Head of caudate nucleus (tissue), 42 donors: ENCODE measurements at places on chromosomes 2 and 18.

DNA sequence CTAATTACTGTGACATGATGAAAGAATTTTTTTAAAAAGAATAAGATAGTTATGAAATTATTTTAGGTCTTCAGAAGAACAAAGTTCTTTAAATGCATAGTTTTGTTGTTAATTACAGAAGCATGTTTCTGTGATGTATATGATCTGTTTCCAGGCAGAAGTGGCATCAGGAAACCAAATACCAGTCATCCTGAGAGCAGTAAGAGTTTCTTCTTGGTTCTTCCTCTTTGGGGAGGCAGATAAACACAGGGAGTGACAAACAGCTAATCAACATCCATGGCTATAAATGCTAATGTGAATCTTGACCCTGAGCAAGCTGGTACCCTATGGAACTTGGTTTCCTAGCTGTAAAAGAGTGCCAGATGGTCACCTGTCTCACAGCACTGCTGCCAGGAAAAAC is 29.2 kb downstream of the WIPF1 start:
- no peak for DNase-seq

- DNase-seq = no peak
Observed at GRCh38 chr2:13390676-13391075, 673.9 kb downstream of the TRIB2 start.

DNA sequence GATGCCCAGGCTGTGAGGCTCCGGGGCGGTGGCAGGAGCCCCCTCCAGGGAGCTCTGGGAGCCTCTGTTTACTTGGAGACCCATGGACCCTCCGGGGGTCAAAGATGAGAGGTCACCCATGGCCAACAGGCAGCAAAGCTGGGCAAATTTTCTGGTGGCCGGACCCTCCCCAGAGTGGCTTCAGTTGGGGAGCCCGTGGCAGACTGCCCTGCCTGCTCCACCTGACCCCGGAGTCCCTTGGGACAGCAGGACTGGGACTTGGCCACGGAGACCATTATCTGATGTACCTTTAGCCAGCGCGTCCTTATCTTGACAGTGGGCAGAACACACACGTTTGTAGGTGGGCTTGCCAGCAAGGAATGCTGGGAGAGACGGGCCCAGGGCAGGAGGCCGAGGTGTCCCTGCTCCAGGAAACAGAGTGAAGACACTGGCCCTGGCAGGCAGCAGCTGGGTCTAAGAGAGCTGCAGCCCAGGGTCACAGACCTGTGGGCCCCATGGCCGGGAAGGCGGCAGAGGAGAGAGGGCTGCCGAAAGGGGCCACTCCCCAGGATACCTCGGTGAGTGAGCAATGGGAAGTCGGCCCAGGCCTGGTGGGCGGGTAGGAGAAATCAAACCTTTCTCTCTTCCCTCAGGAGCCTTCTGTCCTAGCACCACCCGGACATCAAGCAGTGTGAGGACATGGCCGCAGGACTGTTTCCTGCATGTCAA is at the start of the genes ABCG5 and ABCG8:
TSS of gene ABCG5 (minus strand) at position 280 of the 708 bp plus-strand sequence. CDS start at position 120, 160 bp downstream.
TSS of gene ABCG8 (plus strand) at position 412 of the 708 bp plus-strand sequence. CDS start at position 495, 83 bp downstream.
- DNase-seq = no peak

DNA sequence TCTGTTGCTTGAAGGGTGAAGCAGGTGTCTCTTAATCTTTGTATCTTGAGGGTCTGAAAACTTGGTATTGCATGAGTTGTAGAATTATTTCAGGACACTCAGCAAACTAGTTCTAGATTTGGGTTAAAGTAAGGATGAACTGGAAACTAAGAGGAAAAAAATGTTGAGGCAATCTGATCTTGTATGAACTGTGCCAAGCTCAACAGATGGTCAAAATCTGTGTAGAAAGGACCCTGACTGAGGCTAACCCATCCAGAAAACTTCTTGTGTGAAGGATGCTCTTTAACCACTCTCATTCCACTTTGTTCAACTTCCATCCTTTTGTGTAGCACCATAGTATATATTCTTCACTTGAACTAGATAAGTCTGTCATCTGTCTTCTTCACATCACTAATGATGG is 861.7 kb downstream of the SLC4A3 start:
- DNase-seq = no peak

DNA sequence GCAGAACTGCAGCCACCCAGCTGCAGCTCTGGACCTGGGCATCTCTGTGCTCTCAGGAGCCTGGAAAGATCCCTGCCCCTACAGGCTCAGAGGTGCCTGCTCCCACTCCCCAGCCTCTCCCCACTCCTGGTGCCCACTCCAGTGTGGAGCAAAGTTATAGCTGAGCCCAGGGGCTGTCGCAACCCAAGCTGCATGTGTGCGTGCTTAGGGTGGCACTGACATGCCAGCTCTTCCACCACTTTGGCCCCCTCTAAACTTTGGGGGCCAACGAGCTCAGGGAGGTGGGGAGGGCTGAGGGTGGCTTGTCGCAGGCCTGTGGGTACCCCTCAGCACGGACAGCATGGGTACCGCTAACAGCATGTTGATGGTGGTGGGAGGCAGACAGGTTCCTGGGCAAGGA is 126.3 kb upstream of the FHL2 start:
- DNase-seq = no peak

DNA sequence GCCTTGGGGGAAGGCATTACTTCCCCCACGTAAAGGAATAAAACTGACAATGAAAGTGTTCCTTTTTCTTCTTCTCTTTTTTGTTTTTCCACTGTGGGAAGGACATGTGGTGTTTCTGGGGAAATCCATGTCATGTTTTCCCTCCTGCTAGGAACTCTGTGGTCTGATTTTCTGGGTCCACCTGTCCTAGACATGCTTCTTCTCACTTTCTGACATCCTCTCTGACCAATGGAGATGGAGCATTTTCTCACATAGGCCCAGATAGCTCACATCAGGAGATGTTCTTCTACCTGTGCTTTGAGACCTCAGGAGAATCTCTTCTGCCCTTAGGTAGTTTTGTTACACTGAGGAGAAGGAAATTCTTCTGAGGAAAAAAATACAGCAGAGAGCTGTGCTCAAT is 252.0 kb upstream of the SIX3 start:
- DNase-seq = no peak

GRCh38 chr18:23273443-23273966 is 138.2 kb downstream of the CABLES1 start:
- DNase-seq = no peak

DNA sequence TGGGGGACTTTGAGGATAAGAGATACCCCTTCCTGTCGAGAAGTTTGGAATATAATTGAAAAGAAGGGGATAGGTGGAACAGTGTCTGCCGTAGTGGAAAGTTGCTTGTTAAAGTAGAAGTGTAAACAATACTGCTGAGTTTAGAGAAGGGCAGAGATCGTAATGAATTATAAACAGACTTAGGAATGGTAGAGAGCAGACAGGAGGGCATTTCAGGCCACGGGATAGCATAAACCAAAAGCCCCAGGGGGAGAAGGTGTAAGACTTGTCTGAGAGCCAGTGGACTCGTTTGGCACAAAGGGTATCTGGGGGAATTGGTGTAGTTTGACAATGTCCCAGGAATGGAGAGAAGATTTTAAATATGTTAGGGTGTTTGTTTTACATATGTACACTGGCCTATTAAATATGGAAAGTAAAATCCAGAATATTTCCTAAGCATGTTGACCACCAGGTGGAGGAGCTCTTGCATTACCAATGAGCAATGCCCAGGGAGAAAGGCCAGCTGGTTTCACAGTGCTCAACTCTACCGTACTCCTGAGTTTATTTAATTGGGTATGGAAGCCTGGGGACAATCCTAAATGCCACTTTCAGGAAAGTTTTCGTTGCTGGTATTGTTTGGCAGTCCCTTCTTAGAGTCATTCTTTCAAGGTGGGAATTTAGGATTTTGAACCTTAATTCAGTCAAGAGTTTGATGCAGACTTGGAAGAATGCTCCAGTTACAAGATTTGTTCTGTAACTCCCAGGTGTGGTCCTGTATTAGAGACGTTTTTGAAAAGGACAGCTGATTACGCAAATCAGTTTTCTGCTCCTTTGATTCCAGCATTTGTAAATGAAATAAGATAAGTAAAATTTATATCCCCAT is 7.5 kb downstream of the COPS8 start:
- no peak for DNase-seq
